ENCODE measurements at places on chromosomes 1 and 21. TPM values are rescaled to one million over a fixed set of nuclear protein-coding genes. Genes with fewer than 3 reads are reported as not detected.

The OTUD7B gene
- total RNA-seq: 30.3 TPM

The GUCA2B gene
- total RNA-seq: not detected

GRCh38 chr1:48761411-48761810, 15.3 kb downstream of the BEND5 start:
- H3K4me1 ChIP-seq: peaks cover 41% of the 10 kb centered on the region
- no peak overlapping the region for H3K27ac ChIP-seq
- DNase-seq: no peak

DNA sequence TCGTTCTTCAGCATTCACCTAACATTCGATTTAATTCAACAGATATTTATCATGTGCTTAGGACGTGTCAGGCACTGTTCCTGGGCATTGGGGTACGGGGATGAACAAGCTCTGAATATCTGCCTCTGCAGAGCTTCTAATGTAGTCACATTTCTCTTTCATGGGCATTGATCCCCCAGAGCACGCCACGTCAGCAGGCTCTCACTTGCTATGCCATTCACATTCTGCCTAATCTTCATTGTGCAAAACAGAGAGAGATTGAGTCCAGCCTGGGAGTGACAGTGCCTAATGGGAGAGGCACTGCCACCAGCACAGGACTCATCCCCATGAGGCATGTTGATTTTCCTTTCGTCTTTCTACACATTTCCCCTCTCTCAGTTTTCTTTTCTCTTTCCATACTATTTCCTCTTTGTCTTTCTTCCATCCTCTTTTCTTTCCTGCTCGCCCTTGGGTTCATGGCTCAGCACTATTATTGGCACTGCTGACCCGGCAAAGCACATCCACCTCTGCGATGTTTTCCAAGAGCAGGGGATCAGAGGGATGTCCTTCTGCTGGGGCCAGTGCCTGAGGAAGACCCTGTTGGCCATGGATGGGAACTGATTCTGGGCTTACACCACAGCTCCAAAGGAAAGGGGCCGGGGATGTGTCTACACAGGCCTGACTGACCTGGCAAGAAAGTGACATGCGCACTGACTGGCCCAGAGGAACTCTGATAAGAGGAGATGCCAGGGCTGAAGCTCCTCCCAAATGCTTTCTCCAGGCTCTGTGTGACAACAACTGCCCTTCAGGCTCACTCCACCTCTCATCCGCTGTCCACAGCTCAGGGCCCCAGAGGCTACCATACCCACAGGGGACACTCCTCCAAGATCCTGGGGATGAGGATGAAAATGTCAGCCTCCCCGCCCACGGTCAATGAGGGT, 195.9 kb downstream of the TOMM20 start:
- peaks cover 84% of the 10 kb centered on the region for H3K4me1 ChIP-seq
- peak overlapping the region; percentile 37 for H3K4me3 ChIP-seq
- peak overlapping the region; percentile 87 for H3K27ac ChIP-seq
- no peaks in the 10 kb centered on the region for H3K27me3 ChIP-seq
- no peaks in the 10 kb centered on the region for H3K36me3 ChIP-seq
- no peak for DNase-seq

DNA sequence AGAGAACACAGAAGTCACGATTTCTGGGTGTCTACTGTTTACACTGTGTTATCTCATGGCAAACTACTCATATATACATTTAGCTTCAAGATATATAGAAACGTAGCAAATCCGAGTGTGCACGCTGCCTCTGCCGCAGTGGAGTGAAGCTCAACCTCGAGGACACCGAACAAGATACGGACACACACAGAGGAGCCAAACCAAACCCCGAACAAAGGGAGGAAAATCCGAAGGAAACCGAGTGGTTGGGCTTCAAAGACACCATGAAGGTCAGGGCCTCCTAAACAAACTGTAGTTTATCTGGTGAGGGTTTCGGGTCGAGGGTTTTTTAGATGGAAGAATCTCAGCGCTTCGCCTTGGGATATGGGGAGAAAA, 34.5 kb downstream of the SLC45A1 start:
- H3K27ac ChIP-seq: peak overlapping the region; percentile 26
- no peak overlapping the region for H3K4me3 ChIP-seq
- peaks cover 5% of the 10 kb centered on the region for H3K4me1 ChIP-seq
- H3K36me3 ChIP-seq: peaks cover 2% of the 10 kb centered on the region
- no peak for DNase-seq

GRCh38 chr1:63630666-63631065, 37.5 kb downstream of the PGM1 start:
- H3K27me3 ChIP-seq: no peaks in the 10 kb centered on the region
- peaks cover 16% of the 10 kb centered on the region for H3K4me1 ChIP-seq
- H3K27ac ChIP-seq: no peak overlapping the region
- no peak for DNase-seq
- H3K4me3 ChIP-seq: no peak overlapping the region

DNA sequence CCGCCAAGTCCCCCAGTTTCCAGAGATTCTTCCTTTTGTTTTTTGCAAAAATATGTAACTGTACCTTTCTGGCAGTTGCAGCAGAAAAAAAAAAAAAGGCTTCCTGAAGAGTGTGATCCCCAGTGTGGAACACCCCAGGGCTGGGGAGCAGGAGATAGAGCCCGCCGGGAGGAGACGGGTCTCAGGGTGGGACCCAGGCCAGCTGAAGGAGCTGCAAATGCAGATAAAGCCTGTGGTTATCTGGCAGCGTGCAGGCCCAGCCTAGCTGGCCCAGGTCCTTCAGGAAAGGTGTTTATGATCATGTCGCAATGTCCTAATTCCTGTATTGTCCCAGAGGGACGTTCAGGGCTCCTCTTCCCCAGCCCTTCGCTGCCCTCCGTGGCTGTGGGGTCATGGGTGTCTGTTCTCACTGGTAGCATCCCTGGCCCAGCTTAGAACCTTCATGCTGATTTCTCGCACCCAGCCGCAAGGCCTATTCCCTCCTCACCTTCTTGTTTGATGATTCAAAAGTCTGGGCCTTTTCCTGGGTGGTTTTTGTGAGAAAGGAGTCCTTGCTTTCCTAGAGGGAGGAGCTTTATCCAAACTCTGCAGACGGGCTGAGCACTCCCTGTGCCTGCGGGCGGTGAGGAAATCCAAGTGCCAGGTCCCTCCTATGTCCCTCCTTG, 26.2 kb downstream of the RNF187 start:
- H3K27ac ChIP-seq: no peak overlapping the region
- peaks cover 32% of the 10 kb centered on the region for H3K27me3 ChIP-seq
- DNase-seq: no peak

DNA sequence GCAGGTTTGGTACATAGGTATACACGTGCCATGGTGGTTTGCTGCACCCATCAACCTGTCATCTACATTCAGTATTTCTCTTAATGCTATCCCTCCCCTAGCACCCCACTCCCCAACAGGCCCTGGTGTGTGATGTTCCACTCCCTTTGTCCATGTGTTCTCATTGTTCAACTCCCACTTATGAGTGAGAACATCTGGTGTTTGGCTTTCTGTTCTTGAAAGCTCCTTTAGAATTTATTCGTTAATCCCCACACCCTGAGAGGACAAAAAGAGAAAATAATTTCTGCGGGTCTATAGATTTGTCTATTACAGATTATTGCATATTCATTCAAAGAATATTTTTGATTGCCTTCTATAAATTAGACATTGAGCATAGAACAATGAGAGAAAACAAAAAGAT, 455.5 kb downstream of the PLPP3 start:
- no peaks in the 10 kb centered on the region for H3K27me3 ChIP-seq
- no peaks in the 10 kb centered on the region for H3K4me1 ChIP-seq
- no peaks in the 10 kb centered on the region for H3K36me3 ChIP-seq
- H3K4me3 ChIP-seq: no peak overlapping the region

GRCh38 chr1:230957580-230957989, 21.1 kb downstream of the TTC13 start:
- no peaks in the 10 kb centered on the region for H3K27me3 ChIP-seq
- H3K27ac ChIP-seq: no peak overlapping the region
- H3K36me3 ChIP-seq: no peaks in the 10 kb centered on the region
- no peaks in the 10 kb centered on the region for H3K4me1 ChIP-seq
- no peak for DNase-seq

DNA sequence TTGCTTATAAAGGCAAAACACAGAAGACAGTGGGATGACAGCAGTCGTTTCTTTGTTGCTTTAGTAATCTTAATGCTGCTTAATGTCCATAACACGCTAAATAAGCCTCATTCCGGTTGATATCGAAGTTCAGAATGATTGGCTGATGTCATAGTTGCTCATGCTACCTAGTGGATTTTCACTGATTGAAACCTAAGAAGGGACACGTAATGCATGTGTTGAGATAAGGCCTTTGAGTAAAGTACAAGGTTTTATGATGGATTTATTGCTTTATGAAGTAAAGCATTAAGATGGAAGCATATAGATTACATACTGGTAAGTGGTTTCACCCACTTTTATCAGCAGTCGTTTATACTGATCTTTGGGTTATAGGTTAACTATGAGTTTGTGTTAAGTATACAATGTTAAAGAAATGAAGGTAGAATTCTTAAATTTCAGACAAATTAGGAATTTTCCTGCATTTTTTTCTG, 25.1 kb downstream of the IARS2 start:
- H3K4me3 ChIP-seq: no peak overlapping the region
- no peak overlapping the region for H3K27ac ChIP-seq
- no peaks in the 10 kb centered on the region for H3K27me3 ChIP-seq

GRCh38 chr1:76677416-76678405, 189.6 kb upstream of the ST6GALNAC5 start:
- H3K27me3 ChIP-seq: no peaks in the 10 kb centered on the region
- H3K4me1 ChIP-seq: peaks cover 8% of the 10 kb centered on the region
- no peak overlapping the region for H3K4me3 ChIP-seq
- H3K36me3 ChIP-seq: no peaks in the 10 kb centered on the region

Data from activated T-cell treated with anti-CD3 and anti-CD28 coated beads, Interleukin-2, amount 50 U/mL, for 72 hours (primary cell).